ENCODE measurements at places on chromosomes 4 and X.

- DNase-seq: no peak
Observed at GRCh38 chrX:24020306-24020876, 6.6 kb downstream of the KLHL15 start.

DNA sequence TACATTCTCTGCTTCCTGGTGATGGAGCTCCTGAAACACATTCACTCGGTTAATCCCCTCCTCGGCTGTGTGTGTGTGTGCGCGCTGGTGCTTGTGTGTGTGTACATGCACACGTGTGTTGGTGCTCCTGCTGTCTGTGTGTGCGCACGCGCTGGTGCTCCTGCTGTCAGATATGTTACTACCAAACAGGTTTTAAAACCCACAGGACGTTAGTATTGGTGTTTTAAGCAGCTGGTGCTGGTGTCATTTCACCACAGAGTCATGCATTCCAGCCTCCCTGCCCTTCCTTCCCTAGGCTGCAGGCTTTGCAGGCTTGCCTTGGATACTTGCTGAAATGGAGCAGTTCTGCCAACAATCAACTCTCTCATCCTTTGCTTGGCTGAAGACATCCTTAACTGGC, 48.1 kb upstream of the CPLX1 start:
- no peak for DNase-seq

- no peak for DNase-seq
Observed at GRCh38 chr4:80187677-80188076, 9.6 kb upstream of the PRDM8 start.

- no peak for DNase-seq
Observed at GRCh38 chrX:106397788-106398538, 213.8 kb upstream of the RADX start.

DNA sequence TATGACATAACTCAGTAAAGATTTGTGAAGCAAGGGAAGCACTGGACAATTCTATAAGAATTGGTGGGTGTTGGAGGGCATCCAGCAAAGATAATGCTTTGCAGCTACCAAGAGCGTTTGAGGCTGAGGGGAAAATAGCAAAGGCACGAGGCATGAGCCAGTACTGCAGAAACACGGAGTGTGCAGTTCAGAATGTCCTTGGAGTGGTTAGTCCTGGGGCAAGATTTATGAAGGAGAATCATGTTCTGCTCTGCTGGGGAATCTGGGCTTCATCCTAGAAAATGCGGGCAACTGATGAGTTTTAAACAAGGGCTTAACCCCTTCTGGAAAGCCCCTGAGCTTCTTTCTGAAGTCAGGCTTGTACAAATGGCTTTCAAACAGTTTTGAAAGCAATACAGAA, 452.5 kb downstream of the IL15 start:
- no peak for DNase-seq

GRCh38 chr4:146054676-146055075, 116.1 kb upstream of the ZNF827 start:
- DNase-seq: no peak

- no peak for DNase-seq
Observed at GRCh38 chrX:24520472-24520871, 55.4 kb downstream of the PDK3 start.

- DNase-seq: no peak
Observed at GRCh38 chr4:151475035-151475714, 66.2 kb downstream of the FHIP1A start.

GRCh38 chrX:105462186-105462585, 241.7 kb upstream of the TEX13A start:
- DNase-seq: no peak

GRCh38 chr4:54014666-54015160, 49.7 kb downstream of the CHIC2 start:
- DNase-seq: no peak

DNA sequence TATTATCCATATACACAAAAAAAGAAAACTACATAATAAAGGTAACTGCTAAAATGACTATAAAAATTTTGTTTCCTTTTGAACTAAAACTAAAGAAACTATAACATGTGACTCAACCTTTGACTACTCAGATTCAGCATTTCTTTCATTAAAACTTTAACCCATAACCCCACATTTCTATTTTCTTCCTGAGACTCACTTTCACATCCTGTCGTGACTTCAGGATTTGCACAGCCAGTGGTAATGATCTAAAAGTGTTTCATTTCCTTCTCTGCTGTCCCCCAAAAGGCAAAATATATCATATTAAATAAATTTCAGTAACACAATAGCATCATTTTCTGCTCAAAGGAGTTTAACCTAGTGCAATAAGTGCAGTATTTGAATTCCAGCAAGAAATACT, 1022.4 kb upstream of the DIAPH2 start:
- DNase-seq: no peak

DNA sequence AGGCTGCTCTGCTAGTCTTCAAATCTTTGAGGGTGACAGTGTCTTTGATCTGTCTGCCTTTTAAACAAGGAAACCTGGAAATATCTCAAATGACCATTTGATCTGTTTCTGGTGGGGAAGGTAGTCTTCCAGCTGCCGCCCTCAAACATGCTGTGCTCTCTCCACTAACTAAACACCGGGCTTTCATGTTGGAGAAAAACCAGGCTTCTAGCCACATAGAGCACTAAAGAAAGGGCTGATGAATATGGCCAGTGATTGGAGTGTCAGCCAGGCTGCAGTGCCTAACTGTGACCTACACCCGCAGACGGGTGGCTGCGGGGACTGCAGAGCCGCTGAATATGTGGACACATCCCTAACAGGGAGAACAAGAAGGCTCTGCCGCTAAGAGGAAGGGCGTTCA, 85.9 kb downstream of the UNC5C start:
- DNase-seq: no peak

DNA sequence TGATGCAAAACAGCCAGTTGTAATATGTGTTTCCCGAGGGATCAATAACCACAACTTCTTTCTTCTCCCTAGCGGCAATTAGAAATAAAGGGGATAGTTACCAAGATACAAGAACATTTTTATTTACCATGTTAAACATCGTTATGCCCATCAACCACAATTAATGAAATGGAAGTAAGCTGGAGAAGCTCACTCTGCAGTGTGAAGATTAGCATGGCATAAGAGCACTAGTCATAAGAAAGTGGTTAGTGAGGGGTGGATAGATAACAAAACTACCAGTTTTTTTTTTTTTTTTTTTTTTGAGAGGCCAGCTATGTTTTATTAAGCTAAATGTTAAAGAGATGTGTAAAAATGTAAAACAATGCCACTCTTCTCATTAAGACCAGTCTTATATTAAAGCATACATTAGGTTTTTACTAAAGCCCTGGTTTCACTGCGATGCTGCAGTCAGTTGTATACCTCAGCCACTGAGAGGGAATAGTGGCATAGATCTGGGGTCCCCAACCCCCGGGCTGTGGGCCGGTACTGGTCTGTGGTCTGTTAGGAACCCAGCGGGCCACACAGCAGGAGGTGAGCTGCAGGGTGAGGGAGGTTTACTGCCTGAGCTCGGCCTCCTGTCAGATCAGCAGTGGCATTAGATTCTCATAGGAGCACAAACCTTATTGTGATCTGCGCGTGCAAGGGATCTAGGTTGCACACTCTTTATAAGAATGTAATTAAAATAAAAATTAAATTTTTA, 27.9 kb upstream of the NFXL1 start:
- DNase-seq: no peak

DNA sequence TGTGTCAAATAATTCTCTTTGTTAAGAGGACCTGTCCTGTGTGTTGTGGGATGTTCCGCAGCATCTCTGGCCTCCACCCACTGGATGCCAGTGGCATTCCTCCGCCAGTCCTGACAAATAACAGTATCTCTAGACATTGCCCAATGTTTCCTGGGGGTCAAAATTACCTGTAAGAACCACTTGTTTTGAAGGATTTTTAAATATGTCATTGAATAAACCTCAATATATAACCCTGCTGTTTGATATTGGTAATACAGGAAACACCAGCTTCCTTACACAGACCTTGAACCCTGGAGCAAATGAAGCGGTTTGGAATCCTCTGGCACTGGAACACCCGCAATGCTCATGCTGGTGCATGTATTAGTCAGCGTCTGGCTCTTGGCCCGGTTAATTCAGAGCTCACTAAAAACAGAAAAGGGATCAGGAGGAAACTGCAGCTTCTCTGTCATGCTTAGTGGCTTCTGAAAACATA, 101.3 kb downstream of the TBL1X start:
- no peak for DNase-seq

- no peak for DNase-seq
Observed at GRCh38 chr4:22689428-22689827, 3.3 kb upstream of the GBA3 start.

GRCh38 chrX:22746081-22746480, 253.7 kb upstream of the DDX53 start:
- DNase-seq: no peak

- no peak for DNase-seq
Observed at GRCh38 chr4:40850496-40850895, 100.7 kb downstream of the NSUN7 start.

- no peak for DNase-seq
Observed at GRCh38 chrX:133645256-133645655, 230.0 kb upstream of the GPC4 start.

DNA sequence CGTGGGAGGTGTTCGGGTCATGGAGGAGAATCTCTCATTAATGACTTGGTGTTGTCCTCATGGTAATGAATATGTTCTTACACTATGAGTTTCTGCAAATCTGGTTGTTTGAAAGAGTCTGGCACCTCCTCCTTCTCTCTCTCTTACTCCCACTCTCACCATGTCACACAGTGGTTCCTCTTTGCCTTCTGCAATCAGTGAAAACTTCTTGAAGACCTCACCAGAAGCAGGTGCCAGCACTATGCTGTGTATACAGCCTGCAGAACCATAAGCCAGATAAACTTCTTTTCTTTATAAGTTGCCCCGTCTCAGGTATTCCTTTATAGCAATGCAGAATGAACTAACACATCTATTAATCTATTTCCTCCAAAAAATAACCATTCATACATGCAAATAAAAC, 275.0 kb downstream of the ANTXR2 start:
- no peak for DNase-seq

- no peak for DNase-seq
Observed at GRCh38 chr4:185880571-185880970, 68.6 kb upstream of the SORBS2 start.

- no peak for DNase-seq
Observed at GRCh38 chr4:54384563-54384962, 155.5 kb downstream of the PDGFRA start.

DNA sequence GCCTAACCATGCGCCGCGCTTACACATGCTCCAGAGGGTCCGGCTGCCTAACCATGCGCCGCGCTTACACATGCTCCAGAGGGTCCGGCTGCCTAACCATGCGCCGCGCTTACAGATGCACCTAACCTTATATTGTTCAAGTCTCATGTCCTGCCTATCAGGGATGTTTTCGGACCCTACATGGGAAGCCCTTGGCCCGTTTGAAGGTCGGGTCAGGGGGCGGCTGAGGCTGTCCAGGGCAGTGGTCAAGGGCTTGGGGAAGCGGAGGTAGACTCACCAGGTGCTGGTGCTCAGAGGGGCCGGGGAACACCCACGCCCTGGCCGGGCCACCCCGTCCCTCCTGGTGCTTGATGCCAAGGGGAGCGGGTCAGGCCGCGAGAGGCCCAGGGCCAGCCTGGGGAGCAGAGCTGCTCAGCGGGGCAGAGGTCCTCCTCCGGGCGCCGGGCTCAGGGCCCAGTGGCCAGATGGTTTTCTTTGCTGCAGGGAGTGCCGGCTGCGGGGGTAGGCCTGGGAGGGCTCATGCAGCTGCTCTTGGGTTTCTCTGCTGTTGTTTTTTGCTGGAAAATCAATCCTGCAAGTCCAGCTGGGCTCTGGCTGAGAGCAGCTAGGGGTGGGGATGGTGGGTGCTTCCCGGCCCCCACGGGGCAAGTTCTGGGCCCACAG, 35.4 kb upstream of the SPON2 start:
- DNase-seq: no peak

DNA sequence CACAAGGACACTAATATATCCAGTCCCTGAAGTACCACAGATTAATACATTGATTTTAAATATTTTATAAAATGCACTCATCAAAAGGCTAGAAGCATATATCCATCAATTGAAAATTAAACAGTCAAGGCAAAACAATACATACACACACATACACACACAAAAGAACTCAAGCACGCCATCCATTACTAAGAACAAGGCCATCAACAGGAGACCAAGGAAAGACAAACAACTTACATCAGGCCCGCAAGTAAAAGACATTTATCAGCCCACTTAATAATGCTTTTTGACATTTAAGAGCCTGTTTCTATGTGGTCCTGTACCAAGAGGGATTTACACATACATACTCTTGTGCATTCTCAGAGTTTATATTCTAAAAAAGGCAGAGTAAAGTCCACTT, 50.0 kb upstream of the ZNF827 start:
- no peak for DNase-seq

DNA sequence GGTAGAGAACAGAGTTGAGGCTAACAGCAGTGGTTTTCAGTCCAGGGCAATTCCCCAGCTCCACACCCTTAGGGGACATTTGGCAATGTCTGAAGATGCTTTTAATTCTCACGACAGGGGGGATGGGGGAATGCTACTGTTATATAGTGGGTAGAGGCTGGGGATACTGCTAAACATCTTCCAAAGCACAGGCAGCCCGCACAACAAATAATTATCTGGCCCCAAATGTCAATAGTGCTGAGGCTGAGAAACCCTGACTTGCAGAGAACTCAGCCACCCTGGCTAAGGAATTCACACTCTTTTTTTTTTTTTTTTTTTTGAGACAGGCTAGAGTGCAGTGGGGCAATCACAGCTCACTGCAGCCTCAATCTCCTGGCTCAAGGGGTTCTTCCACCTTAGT, 60.6 kb downstream of the POLR2B start:
- no peak for DNase-seq

DNA sequence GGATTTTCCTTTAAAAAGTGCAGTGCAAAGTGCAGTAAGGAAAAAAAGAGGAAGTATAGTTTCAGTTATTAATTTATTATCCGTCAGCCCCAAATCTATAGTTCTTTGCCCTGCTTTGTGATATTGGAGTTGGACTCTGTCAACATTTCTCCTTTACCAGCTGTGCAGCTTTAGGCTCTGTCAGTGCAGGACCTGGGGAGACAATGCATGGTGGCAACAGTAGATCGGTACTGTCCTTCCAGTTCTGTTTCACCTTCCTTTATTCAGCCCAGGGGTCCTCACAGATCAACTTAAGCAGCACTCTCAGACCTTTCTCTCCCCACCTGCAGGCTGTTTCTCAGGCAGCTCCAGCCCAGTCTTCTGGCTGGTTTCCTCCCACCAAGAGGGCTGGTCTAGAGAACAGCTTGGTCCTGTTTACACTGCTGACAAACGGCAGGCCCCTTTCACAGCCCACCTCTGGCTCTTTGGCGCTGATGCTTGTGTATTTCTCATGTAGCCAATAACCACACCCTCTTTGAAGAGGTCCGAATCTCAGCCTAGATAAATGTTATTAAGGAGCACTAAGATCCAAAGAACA, 71.6 kb downstream of the MCUB start:
- DNase-seq: no peak

All from activated T-cell treated with anti-CD3 and anti-CD28 coated beads for 4 hours (primary cell).